ENCODE measurements at places on chromosomes 11 and 22. TPM values are rescaled to one million over a fixed set of nuclear protein-coding genes. Genes with fewer than 3 reads are reported as not detected.

DNA sequence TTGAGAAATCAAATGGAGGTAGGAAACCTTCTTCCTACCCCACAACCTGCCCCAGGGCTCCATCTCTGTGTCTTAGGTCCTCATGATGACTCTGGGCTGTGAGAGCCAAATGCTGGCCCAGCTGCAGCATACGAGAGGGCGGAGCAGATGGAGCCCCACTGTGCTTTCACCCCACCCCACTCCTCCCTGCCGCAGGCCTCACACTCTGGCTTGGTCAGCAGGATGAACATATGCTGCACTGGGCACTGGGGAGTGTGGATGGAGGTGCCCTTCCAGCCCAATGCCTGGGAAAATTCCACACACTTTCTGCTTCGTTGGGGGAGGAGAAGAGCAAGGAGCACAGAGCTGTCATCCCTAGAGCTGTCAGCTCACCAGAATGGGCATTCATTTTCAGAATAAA, 271.6 kb upstream of the CADM1 start:
- no peaks in the 10 kb centered on the region for H3K36me3 ChIP-seq
- no peaks in the 10 kb centered on the region for H3K4me1 ChIP-seq
- H3K4me3 ChIP-seq: no peak overlapping the region
- no peaks in the 10 kb centered on the region for H3K27me3 ChIP-seq
- no peak overlapping the region for H3K27ac ChIP-seq

NXPE4 gene
- polyA plus RNA-seq: not detected

DNA sequence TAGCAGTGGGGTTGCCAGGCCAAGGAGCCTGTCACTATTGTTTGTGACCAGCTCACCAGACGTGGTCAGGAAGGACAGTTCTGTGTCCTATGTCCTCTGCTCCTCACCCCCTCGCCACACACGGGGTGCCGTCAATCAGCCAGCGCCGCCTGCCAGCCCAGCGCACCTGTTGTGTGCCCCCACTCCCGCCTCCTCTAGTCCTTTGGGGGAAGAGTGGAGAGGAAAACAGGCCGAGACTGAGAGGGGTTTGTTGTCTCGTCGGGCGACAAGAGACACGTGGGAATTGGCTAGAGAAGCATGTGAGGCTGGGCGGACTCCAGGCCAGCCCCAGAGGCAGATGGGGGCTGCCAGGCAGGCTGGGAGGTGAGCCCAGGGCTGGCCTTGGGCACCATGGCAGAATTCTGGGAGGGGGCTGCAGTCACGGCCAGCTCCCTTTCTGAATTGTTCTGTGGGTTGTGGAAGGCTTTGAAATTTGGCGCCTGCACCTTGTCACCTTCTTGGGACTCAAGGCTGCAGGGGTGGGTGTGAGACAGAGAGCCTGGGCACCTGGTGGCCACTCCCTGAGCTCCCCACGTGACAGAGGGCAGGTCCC, 3.1 kb upstream of the KCNQ1OT1 start:
- H3K27me3 ChIP-seq: no peaks in the 10 kb centered on the region
- H3K4me1 ChIP-seq: peaks cover 4% of the 10 kb centered on the region
- H3K4me3 ChIP-seq: no peak overlapping the region
- H3K36me3 ChIP-seq: no peaks in the 10 kb centered on the region

ALDH3B1 gene
- polyA plus RNA-seq: 1.0 TPM

- no peaks in the 10 kb centered on the region for H3K4me1 ChIP-seq
- H3K36me3 ChIP-seq: no peaks in the 10 kb centered on the region
- peaks cover 23% of the 10 kb centered on the region for H3K27me3 ChIP-seq
- DNase-seq: no peak
- H3K4me3 ChIP-seq: no peak overlapping the region
- H3K27ac ChIP-seq: no peak overlapping the region
Observed at GRCh38 chr22:38900677-38901076, 28.7 kb upstream of the CBX6 start.

ELF5 gene
- polyA plus RNA-seq: not detected

ANKK1 gene
- not detected for polyA plus RNA-seq

DNA sequence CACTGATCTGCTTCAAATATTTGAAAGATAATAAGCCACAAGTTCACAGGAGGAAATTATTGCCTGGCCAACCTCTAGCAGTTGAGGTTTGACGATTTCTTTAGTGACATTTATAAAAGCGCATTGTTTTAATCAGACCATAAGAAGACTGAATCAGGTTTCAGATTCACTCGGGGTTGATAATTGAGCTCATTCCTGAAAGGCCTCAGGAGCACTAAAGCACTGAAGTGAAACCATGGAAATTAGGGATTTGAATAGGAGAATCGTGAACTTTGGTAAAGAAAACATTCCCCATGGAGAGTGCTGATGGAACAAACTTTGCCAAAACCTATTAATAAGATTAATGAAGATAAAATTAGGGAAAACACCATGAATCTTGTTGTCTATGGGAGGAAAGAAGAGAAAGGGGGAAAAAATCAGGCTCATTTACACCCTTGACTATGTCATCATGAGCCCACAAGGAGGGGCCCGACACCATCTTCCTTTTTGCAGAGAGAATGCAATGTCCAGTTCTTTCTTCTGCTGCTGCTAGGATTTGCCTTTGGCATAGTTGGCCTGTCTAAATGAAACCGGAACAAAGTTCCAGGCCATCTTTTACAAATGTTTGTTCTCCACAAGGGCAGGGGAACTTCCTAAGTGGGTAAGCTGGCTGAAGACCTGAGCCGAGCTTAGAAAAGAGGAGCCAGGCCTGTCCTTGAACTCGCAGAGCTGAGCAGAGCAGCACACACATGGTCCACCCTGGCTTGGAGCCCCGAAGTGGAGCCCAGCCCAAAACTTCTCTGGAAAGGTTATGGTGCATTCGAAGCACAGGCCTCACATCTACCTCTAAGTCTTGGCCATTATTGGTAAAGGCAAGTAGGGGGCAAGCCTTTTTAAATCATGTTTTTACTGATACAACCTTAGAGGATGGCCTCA, 56.1 kb upstream of the EIF3M start:
- no peaks in the 10 kb centered on the region for H3K4me1 ChIP-seq
- H3K27ac ChIP-seq: no peak overlapping the region
- H3K27me3 ChIP-seq: no peaks in the 10 kb centered on the region

DNA sequence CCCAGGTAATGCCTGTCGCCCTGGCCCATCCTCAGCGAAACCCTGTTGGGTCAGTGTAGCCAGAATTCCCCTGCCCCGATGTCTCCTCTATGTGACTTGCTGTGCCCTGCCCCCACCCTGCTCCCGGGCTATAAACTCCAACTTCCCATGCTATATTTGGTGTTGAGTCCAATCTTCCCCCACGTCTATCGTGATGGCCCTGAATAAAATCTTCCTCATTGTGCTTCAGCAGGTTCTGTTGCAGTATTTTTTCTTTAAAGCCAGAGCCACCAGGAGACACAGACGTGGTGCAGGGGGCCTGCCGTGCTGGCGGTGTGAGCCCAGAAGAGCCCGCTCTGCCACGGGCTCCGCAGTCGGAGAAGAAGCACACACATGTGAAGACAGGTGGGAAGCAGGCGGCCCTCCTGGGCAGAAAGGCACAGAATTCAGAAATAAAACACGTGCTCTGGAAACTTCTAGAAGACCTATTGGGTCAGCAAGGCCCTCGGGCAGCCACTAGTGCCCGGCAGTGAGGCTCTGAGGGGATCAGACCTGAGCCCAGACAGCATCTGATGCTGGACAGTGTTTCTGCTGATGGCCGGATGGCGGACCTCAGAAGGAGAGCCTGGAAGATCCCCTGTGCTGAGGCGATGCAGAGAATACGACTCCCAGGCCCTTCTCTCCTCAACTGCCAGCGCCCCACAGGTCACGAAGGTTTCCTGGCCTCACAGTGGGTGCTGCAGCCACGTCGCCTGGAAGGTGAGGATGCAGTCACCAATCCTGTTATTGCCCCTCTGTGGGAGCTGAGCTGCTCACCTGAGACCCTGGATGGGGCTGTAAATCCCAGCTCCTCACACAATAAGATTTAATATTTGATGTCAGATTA, 501.9 kb downstream of the BRD1 start:
- no peaks in the 10 kb centered on the region for H3K27me3 ChIP-seq
- H3K27ac ChIP-seq: no peak overlapping the region
- H3K36me3 ChIP-seq: no peaks in the 10 kb centered on the region
- DNase-seq: no peak

DNA sequence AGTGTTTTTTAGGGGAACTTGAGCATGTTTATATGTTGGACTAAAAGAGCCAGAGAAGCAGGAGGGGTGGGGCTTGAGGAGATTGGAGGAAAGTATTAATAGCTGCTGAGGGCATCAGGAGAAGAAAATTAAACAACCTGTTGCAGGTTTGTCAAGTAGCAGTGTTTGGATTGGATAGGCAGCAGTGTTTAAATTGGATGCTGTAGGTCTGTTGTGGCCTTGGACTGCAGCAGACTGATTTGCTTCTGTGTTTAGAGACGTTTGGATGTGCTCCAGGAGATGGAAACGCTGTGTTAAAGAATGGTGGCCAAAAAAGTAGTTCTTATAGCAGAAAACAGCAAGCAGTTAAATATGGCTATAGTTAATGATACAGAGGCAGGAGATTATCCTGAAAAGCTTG, 5.7 kb downstream of the EIF3L start:
- peaks cover 15% of the 10 kb centered on the region for H3K4me1 ChIP-seq
- H3K27ac ChIP-seq: no peak overlapping the region
- no peak for DNase-seq
- H3K27me3 ChIP-seq: no peaks in the 10 kb centered on the region

- DNase-seq: no peak
- H3K27ac ChIP-seq: no peak overlapping the region
- H3K4me3 ChIP-seq: peak overlapping the region; percentile 56
- H3K36me3 ChIP-seq: no peaks in the 10 kb centered on the region
- no peaks in the 10 kb centered on the region for H3K27me3 ChIP-seq
Observed at GRCh38 chr22:36914390-36914752, 943 bp downstream of the CSF2RB start.

PAMR1 gene
- polyA plus RNA-seq: not detected

DNA sequence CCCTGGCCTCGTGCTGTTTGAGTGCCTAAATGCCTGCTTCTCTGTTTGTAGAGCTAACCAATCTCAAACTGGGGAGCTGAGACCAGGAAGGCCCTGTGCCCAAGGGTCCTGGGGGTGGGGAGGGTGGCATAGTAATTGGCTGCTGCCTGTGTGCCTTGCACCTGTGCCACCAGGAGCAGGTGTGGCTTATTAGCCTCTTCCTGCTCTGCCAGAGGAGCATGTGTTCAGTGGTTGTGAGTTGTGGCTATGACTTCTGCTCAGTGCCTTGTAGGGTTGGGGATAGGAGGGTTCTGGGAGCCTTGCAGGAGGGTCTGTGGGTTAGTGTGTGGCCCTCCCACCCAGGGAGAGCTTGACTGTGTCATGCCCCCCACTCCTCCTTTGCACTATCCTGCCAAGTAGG, 109.2 kb downstream of the ZBTB16 start:
- peaks cover 61% of the 10 kb centered on the region for H3K4me1 ChIP-seq
- DNase-seq: no peak
- no peaks in the 10 kb centered on the region for H3K36me3 ChIP-seq
- no peak overlapping the region for H3K4me3 ChIP-seq
- no peaks in the 10 kb centered on the region for H3K27me3 ChIP-seq

- H3K36me3 ChIP-seq: no peaks in the 10 kb centered on the region
- no peak overlapping the region for H3K27ac ChIP-seq
- DNase-seq: no peak
- H3K4me1 ChIP-seq: peaks cover 18% of the 10 kb centered on the region
Observed at GRCh38 chr11:59778122-59778521, 22.9 kb downstream of the STX3 start.

DNA sequence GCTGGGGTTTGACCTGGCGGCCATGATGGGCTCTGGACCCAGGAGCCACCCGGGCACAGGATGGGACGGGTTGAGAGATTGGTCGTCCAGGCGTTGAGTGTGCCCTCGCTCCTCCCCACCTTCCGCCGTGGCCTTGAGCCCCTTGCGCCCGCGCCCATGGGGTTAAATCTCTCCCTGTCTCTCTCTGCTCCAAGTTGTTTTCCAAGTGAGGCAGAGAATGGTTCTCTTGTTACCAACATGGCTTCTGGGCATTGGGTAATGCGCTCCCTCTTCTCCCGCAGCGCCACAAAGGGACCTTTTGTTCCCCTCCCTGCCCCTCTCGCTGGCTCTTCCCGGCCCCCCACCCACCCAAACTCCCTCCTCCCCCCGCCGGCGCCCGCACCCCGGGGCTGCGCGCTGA, 18.8 kb upstream of the PICK1 start:
- no peak for DNase-seq
- no peak overlapping the region for H3K4me3 ChIP-seq
- no peaks in the 10 kb centered on the region for H3K27me3 ChIP-seq
- H3K27ac ChIP-seq: no peak overlapping the region
- no peaks in the 10 kb centered on the region for H3K36me3 ChIP-seq
- peaks cover 12% of the 10 kb centered on the region for H3K4me1 ChIP-seq

MOB2 gene
- polyA plus RNA-seq: 50.6 TPM

PGA4 gene
- 0.15 TPM for polyA plus RNA-seq

DNA sequence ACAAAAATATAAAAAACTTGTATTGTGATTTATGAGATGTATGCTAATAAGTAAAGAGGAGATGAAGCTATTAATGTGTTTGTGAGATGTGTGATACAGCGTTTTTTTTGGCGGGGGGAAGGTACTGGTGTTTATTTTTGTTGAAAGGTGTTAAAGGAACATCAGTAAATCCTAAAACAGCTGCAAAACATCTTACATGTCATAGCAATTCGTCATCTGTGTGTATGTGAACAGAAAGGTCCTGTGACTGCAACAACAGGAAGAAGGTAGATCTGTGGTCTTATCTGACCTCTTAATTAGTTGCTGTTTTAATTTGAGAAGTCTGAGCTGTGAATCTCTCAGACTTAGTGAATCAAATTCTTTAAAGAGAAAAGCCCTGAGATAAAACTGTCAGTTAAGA, 1041.1 kb downstream of the JRKL start:
- H3K27me3 ChIP-seq: no peaks in the 10 kb centered on the region
- no peak for DNase-seq
- H3K4me3 ChIP-seq: no peak overlapping the region
- H3K27ac ChIP-seq: no peak overlapping the region

DNA sequence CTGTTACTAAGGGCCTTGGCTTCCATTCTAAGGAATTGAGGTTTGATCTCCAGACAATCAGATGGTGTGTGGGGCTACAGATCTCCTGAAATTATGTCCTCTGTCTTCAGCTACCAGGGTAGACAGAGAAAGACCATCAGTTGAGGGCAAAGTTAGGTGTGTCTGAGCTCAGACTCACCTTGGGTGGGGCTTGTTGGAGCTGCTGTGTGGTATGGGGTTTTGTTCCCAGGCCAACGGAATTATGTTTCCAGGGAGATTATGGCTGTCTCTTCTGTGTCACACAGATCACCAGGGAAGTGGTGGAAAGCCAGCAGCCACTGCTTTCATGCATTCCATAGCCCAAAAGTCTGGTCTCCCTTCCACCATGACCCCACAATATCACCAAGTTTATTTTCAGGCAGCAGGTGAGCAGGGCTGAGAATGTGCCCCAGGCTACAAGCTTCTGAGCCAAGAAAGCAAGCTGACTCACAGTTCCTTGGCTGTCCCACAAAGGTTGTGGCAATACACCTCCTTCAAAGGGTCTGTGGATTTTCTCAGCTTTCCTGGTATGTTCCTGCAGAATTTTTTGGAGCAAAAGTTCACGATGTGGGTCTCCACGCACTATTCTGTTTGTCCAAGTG, 714.9 kb downstream of the LUZP2 start:
- no peak overlapping the region for H3K4me3 ChIP-seq
- no peaks in the 10 kb centered on the region for H3K4me1 ChIP-seq
- no peaks in the 10 kb centered on the region for H3K27me3 ChIP-seq
- H3K27ac ChIP-seq: no peak overlapping the region

- no peaks in the 10 kb centered on the region for H3K27me3 ChIP-seq
- peak; percentile 84 for DNase-seq
- peak overlapping the region; percentile 69 for H3K27ac ChIP-seq
- H3K36me3 ChIP-seq: peaks cover 2% of the 10 kb centered on the region
Observed at GRCh38 chr11:6576471-6577373, 26.7 kb downstream of the RRP8 start.

GRCh38 chr22:42399315-42400271, 32.6 kb downstream of the NFAM1 start:
- no peaks in the 10 kb centered on the region for H3K36me3 ChIP-seq
- no peaks in the 10 kb centered on the region for H3K4me1 ChIP-seq
- DNase-seq: no peak
- H3K27me3 ChIP-seq: peaks cover 2% of the 10 kb centered on the region
- H3K4me3 ChIP-seq: no peak overlapping the region
- H3K27ac ChIP-seq: no peak overlapping the region
